ENCODE measurements at places on chromosomes 5 and 9. TPM values are rescaled to one million over a fixed set of nuclear protein-coding genes. Genes with fewer than 3 reads are reported as not detected.

CNTLN gene
- 19.6 TPM for total RNA-seq

FOXD4L3 gene
- total RNA-seq: not detected

BAAT gene
- 0.40 TPM for total RNA-seq

TAF11L2 gene
- not detected for total RNA-seq

RANBP3L gene
- total RNA-seq: 213 TPM

PCDHA2 gene
- 0.99 TPM for total RNA-seq

PCDHAC1 gene
- 14.2 TPM for total RNA-seq

OGN gene
- 1,092 TPM for total RNA-seq

All from spinal cord (tissue), 10 donors.